ENCODE measurements at places on chromosomes 16 and 17. TPM values are rescaled to one million over a fixed set of nuclear protein-coding genes. Genes with fewer than 3 reads are reported as not detected.
A peak's percentile ranks its signal among the peaks of the same experiment; 100 is the strongest.

The CTRB1 gene
- total RNA-seq, result not detected

The PSKH1 gene
- 16.5 TPM for total RNA-seq

The NARF gene
- total RNA-seq, result 123 TPM

The DCUN1D3 gene
- total RNA-seq, result 17.4 TPM

The SCGB1C2 gene
- not detected for total RNA-seq

The RMI2 gene
- total RNA-seq, result 65.2 TPM

The TRIM47 gene
- 22.5 TPM for total RNA-seq

The HSF4 gene
- total RNA-seq, result 33.9 TPM

The SSTR5 gene
- total RNA-seq, result not detected

The CCL7 gene
- total RNA-seq, result not detected

The ERBB2 gene
- 4.0 TPM for total RNA-seq

The NUP93 gene
- total RNA-seq, result 149 TPM

GRCh38 chr16:28609631-28610594 lies at the start of gene SULT1A1:
SULT1A1 (minus strand) TSS chr16:28610044; CDS start chr16:28608855, 1,189 bp downstream.
- H3K4me3 ChIP-seq, result no peak within 1 kb of the TSS
- no peak for DNase-seq
- H3K27me3 ChIP-seq, result no peaks in the 10 kb centered on the region
- H3K36me3 ChIP-seq, result no peaks in the 10 kb centered on the region
- no peak within 1 kb of the TSS for H3K27ac ChIP-seq
- peaks cover 9% of the 10 kb centered on the region for H3K4me1 ChIP-seq

GRCh38 chr17:63316100-63316499 lies 130.0 kb downstream of the CYB561 start:
- peaks cover 9% of the 10 kb centered on the region for H3K4me1 ChIP-seq
- no peak overlapping the region for H3K4me3 ChIP-seq
- DNase-seq, result no peak
- no peaks in the 10 kb centered on the region for H3K27me3 ChIP-seq
- no peak overlapping the region for H3K27ac ChIP-seq

DNA sequence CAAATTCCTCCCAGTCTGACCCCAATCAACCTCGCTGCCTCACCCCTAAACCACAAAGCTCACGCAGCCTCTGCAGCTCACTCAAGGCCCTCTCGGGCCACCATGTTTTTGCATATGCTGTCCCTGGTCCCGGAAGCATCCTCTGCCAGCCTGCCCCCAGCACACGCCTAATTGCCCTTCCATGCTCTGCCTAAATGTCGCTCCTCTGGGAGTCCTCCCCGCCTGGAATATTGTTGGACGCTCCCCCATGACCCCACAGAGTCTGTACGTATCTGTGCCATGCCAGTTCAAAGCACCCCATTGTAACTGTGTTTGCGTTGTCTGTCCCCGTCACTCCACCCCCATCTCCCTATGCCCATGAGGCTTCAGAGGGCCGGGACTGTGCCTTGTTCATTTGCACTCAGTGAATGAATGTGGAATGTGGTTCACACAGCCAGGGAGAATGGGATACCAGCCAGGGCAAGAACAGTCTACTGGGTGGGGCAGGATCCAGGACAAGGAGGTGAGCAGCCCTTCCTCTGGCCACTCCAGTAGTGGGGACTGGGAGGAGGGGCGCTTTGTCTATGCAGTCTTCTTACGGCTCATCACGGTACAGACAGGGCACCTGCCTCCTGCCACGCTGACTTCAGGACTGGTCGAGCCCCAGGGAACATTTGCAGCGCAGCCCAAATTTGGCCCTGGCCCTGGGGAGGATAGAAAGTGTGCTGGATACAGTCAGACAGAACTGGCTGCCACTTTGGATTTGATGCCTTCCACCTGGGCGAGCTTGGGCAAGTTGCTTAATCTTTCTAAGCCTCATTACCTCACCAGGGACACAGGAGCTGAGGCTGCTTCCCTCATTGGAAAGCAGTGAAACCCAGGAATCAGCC lies 48.5 kb downstream of the NOS2 start:
- no peak overlapping the region for H3K4me3 ChIP-seq
- no peaks in the 10 kb centered on the region for H3K36me3 ChIP-seq
- no peak overlapping the region for H3K27ac ChIP-seq
- DNase-seq, result no peak
- H3K4me1 ChIP-seq, result no peaks in the 10 kb centered on the region

GRCh38 chr17:16361874-16362273 lies 8.6 kb upstream of the CENPV start:
- H3K36me3 ChIP-seq, result no peaks in the 10 kb centered on the region
- DNase-seq, result no peak
- peaks cover 8% of the 10 kb centered on the region for H3K27me3 ChIP-seq
- no peak overlapping the region for H3K4me3 ChIP-seq

- H3K27ac ChIP-seq, result peak overlapping the region; percentile 74
- H3K27me3 ChIP-seq, result no peaks in the 10 kb centered on the region
- peaks cover 57% of the 10 kb centered on the region for H3K4me1 ChIP-seq
- H3K4me3 ChIP-seq, result no peak overlapping the region
These were observed 60.9 kb downstream of the RPTOR start for GRCh38 chr17:80605326-80606066.

GRCh38 chr16:86834451-86835035 lies 256.2 kb downstream of the FOXL1 start:
- DNase-seq, result no peak
- no peak overlapping the region for H3K27ac ChIP-seq
- H3K4me1 ChIP-seq, result no peaks in the 10 kb centered on the region
- peaks cover 4% of the 10 kb centered on the region for H3K27me3 ChIP-seq
- H3K36me3 ChIP-seq, result no peaks in the 10 kb centered on the region
- H3K4me3 ChIP-seq, result no peak overlapping the region

DNA sequence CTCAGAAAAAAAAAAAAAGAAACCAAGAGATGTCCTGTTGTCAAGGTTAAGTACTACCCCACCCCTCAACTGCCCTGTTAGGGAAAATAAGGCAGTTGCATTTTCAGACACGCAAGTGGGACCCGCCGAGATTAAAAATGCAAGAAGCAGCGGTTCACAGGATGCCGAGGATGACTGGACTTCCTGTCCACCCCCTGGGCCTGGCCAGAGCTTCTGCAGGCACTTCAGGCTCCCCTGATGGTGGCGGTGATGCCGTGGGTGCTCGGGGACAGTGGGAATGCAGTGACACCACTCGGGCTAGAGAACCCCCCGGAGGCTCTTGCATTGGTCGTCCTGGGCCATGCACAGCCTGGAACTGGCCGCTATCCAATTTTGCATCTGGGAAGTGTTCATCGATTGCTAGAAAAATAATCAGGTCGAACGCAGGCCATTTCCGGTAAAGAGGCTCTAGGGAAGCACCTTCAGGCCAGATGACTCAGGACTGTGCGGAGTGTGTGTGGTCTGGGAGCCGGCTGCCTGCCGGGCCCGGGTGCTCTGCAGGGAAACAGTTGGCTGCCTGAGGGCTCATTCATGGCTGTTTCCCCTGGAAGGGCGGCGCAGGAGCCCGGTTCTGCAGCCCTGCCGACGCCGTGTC lies 13.4 kb upstream of the CRISPLD2 start:
- H3K27me3 ChIP-seq, result no peaks in the 10 kb centered on the region
- H3K27ac ChIP-seq, result no peak overlapping the region
- H3K4me1 ChIP-seq, result peaks cover 17% of the 10 kb centered on the region
- no peak overlapping the region for H3K4me3 ChIP-seq

DNA sequence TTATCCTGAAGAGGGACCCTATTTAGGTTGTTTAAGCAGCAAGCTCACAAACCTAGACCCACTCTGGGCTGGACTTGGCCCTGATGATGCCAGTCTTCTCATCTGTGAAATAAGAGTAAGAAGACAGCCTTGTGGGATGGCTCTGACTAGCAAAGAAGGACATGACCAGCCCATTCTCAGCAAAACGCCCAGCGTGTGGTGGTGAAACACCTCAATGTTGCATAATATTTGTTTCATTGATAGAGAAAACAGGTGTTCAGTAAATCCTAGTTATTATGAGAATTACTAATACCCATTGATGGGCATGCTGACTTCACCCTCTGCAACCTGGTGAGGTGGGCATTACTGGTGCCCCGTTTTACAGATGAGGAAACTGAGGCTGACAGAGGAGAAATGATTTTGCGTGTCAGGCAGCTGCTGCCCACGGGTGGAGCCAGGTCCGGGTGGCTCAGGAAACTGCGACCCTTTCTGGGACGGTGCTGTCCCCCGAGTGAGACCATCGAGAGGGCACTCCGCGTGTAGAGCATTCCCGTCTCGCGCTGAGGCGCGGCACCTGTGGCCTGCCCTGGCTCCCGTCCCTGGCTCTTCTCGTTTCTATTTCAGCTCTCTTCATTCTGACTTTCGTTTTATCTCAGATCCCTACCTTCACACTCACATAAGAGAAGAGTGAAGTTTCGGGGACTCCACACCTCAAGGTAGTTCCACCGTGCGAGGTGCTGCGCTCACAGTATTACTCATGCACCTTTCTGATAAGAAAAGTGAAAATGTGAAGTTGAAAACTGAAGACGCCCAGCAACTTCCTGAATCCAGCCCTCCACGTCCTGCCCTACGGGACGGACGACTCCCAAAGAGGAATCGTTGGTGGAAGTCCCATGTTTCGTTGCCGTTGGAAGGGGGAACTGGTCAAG lies 48.5 kb downstream of the IRF8 start:
- peaks cover 20% of the 10 kb centered on the region for H3K27me3 ChIP-seq
- H3K4me3 ChIP-seq, result peak overlapping the region; percentile 47
- DNase-seq, result peak; percentile 18

DNA sequence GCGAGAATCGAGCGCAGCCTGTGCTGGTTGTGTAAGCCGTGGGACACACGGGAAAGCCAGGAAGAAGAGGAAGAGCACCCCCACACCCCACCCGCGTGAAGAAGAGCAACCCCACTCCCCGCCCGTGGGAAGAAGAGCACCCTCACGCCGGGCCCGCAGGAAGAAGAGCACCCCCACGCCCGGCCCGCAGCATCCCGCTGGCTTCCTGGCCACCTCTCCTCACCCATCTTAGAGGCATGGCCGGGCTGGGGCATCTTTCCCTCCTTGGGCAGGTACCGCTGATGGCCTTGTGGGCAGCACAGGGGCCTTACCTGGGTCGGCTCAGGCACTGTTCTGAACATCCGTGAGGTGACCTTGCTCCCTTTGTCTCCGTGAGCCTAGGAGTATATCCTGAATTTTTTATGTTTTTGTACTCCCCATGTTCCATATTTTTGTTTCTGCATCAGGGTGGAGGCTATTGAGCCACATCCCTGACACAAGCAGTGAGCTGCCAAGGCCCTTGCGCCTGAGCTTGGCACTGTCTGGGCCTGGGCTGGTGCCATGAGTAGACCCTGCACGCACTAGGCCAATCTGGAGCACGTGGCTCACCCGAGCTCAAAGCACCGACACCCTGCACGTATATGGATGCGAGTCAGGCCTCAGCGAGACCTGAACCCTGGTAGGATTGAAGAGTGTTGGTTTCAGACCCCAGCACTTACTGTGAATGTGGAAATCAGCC lies 71.4 kb upstream of the KCTD5 start:
- H3K27me3 ChIP-seq, result no peaks in the 10 kb centered on the region
- no peak overlapping the region for H3K27ac ChIP-seq
- peaks cover 4% of the 10 kb centered on the region for H3K4me1 ChIP-seq
- DNase-seq, result no peak

- H3K27me3 ChIP-seq, result peaks cover 12% of the 10 kb centered on the region
- DNase-seq, result peak; percentile 50
- no peak overlapping the region for H3K27ac ChIP-seq
- H3K4me1 ChIP-seq, result peaks cover 25% of the 10 kb centered on the region
- no peaks in the 10 kb centered on the region for H3K36me3 ChIP-seq
- H3K4me3 ChIP-seq, result peak overlapping the region; percentile 88
These were observed 479 bp downstream of the ITGA3 start for GRCh38 chr17:50056217-50056960.

DNA sequence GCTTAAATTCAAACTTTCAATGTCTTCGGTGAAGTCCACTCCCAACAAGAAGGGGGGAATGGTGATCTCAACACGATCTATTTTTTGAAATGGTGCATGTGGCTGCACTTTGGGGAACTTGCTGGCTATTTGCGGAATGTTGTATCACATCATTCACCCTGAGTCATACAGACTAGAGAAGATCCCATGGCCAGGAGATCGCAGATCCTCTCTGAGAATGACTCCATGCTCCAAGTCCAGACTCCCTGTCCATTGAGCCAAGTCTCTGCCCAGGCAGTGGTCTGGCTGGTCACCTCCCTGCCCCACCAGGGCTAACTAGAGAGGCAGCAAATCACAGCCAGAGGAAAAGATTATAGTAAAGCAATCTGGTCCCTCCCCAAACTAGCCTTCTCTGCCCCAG lies 120.6 kb downstream of the XYLT1 start:
- H3K4me1 ChIP-seq, result peaks cover 56% of the 10 kb centered on the region
- no peak overlapping the region for H3K27ac ChIP-seq
- H3K36me3 ChIP-seq, result peaks cover 36% of the 10 kb centered on the region
- H3K27me3 ChIP-seq, result no peaks in the 10 kb centered on the region

- no peaks in the 10 kb centered on the region for H3K4me1 ChIP-seq
- no peaks in the 10 kb centered on the region for H3K27me3 ChIP-seq
- H3K27ac ChIP-seq, result no peak overlapping the region
These were observed 18.7 kb downstream of the RAB40B start for GRCh38 chr17:82679586-82680465.

- H3K27ac ChIP-seq, result peak overlapping the region; percentile 70
- no peaks in the 10 kb centered on the region for H3K27me3 ChIP-seq
- peaks cover 31% of the 10 kb centered on the region for H3K36me3 ChIP-seq
- H3K4me3 ChIP-seq, result no peak overlapping the region
- DNase-seq, result peak; percentile 28
These were observed 10.2 kb downstream of the RNF213 start for GRCh38 chr17:80270836-80271235.

- H3K4me3 ChIP-seq, result no peak overlapping the region
- H3K27me3 ChIP-seq, result peaks cover 3% of the 10 kb centered on the region
- H3K36me3 ChIP-seq, result no peaks in the 10 kb centered on the region
- no peak for DNase-seq
- H3K27ac ChIP-seq, result no peak overlapping the region
- peaks cover 6% of the 10 kb centered on the region for H3K4me1 ChIP-seq
These were observed 5.9 kb downstream of the CA5A start for GRCh38 chr16:87930456-87930855.

DNA sequence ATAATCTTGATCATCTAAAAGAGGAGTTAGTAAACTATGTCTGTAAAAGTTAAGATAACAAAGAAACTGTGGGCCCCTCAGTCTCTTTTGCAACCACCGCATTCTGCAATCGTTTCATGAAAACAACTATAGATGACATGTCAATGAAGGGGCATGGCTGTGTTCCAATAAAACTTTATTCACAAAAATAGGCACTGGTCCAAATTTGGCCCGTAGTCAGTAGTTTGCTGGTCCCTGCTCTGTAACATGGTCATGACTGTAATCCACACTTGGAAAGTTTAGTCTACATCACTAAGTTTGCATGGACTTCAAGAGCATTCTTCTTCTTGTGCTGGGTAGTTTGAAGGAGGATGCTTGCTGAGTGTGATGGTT lies 299.3 kb upstream of the PSMD7 start:
- H3K27me3 ChIP-seq, result no peaks in the 10 kb centered on the region
- DNase-seq, result no peak
- no peak overlapping the region for H3K27ac ChIP-seq
- H3K4me3 ChIP-seq, result no peak overlapping the region

- H3K4me3 ChIP-seq, result peak overlapping the region; percentile 68
- no peaks in the 10 kb centered on the region for H3K36me3 ChIP-seq
- peaks cover 30% of the 10 kb centered on the region for H3K4me1 ChIP-seq
- H3K27ac ChIP-seq, result peak overlapping the region; percentile 92
These were observed 8.7 kb upstream of the UBE2G1 start for GRCh38 chr17:4375039-4375748.

- H3K4me3 ChIP-seq, result peak overlapping the region; percentile 86
- no peaks in the 10 kb centered on the region for H3K27me3 ChIP-seq
- no peak for DNase-seq
- peaks cover 67% of the 10 kb centered on the region for H3K36me3 ChIP-seq
- H3K27ac ChIP-seq, result peak overlapping the region; percentile 57
- peaks cover 48% of the 10 kb centered on the region for H3K4me1 ChIP-seq
These were observed 1.5 kb upstream of the TTYH2 start for GRCh38 chr17:74211912-74212208.

GRCh38 chr17:15914400-15915170 lies 30.3 kb upstream of the ADORA2B start:
- H3K27me3 ChIP-seq, result peaks cover 10% of the 10 kb centered on the region
- no peak overlapping the region for H3K27ac ChIP-seq
- no peak overlapping the region for H3K4me3 ChIP-seq
- H3K4me1 ChIP-seq, result peaks cover 3% of the 10 kb centered on the region
- no peaks in the 10 kb centered on the region for H3K36me3 ChIP-seq

Measured in activated T-helper 2 cell treated with anti-CD3 and anti-CD28 coated beads, Interferon-gamma antibody, Interleukin-2, Interleukin-4, amounts not matched to agents 10 μg/mL and 5 μg/mL and 100 μg/mL, durations not matched to agents 14 hours and 24 hours and 36 hours (primary cell).